ENCODE measurements at places on chromosomes 13 and 19. TPM values are rescaled to one million over a fixed set of nuclear protein-coding genes. Genes with fewer than 3 reads are reported as not detected.
A peak's percentile ranks its signal among the peaks of the same experiment; 100 is the strongest.

Gene JAK3
- 3.5 TPM for polyA plus RNA-seq

Gene FLT3LG
- 7.4 TPM for polyA plus RNA-seq

Gene SH2D3A
- polyA plus RNA-seq, result 12.5 TPM

Gene SYCN
- polyA plus RNA-seq, result not detected

Gene F2RL3
- polyA plus RNA-seq, result 1.4 TPM

Gene MIER2
- polyA plus RNA-seq, result 18.4 TPM

Gene ZSCAN5A
- polyA plus RNA-seq, result 11.9 TPM

Gene SIGLEC12
- not detected for polyA plus RNA-seq

Gene GPR183
- polyA plus RNA-seq, result 1.7 TPM

Gene PSG1
- not detected for polyA plus RNA-seq

Gene ATP4B
- 0.45 TPM for polyA plus RNA-seq

DNA sequence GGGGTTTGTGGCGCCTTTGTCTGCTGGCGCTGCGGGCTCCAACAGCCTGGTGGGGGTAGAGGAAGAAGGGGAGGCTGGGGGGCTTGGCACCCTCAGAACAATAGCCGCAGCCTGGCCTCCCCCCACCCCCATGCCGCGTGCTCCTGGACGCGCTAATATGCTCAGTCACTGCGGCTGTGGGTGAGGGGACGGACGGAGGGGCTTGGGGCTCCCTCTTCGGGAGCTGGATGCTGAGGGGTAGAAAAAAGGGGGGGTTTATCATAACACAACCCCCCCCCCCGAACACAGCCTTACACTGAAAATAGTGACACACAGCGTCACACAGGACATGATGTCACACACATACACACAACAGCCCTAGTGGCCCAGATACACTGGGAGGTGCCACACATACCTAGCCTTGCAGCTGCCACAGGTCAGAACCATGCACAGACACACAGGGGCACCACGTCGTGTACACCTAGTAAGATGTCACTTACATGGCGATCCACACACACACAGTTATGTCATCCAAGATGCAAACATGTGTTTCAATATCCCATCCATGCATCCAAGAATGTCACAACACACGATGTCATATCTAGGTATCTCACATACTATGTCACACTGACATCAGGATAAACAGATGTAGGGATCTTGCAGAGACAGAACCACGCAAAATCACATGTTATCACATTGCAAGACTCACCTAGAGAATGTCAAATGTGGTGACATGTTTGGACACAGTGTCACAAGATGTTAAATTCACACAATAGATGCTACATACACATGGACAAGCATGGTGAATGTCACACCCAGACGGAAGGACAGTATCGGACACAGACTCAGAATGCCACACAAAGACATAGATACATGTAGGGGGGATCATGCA is 806 bp downstream of the MAST1 start:
- H3K36me3 ChIP-seq, result no peaks in the 10 kb centered on the region
- H3K27ac ChIP-seq, result no peak overlapping the region
- peaks cover 44% of the 10 kb centered on the region for H3K27me3 ChIP-seq
- no peak for DNase-seq
- H3K4me3 ChIP-seq, result no peak overlapping the region

GRCh38 chr19:13093407-13094105 is 9.1 kb downstream of the LYL1 start:
- peak; percentile 90 for DNase-seq
- H3K27me3 ChIP-seq, result peaks cover 10% of the 10 kb centered on the region
- no peak overlapping the region for H3K4me3 ChIP-seq
- H3K36me3 ChIP-seq, result no peaks in the 10 kb centered on the region
- peaks cover 18% of the 10 kb centered on the region for H3K4me1 ChIP-seq

DNA sequence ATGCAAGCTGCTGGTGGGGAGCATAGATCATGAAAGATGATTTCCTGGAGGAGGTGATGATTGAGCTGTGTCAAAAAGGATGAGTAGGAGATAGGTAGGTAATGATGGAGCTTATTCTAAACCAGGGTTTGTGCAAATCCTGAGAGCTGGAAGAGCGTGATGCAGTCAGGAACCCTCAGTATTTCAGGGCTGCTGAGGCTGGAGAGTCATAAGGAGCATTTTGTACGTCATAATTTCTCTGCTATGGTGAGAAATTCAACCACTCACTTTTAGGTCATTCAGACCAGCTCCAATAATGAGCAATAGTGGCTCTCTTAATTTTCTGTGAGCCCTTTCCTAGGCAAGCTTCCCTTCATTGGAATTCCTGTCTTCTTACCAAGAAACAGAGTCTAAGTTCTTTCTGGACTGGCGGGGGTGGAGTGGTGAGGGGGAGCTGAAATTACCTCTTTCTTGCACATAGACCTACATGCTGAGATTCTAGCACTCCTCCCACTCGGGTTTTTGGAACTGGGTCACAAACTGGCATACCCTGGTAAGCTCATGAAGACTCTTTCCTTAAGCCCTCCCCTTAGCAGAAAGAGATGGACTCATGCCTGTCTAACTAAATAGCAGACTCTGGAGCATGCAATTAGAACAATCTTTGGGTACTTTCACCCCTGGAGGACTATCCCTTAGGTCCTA is 62.2 kb upstream of the MYCBP2 start:
- no peaks in the 10 kb centered on the region for H3K27me3 ChIP-seq
- H3K4me3 ChIP-seq, result no peak overlapping the region
- DNase-seq, result no peak
- no peak overlapping the region for H3K27ac ChIP-seq
- no peaks in the 10 kb centered on the region for H3K4me1 ChIP-seq

- peak overlapping the region; percentile 92 for H3K4me3 ChIP-seq
- H3K27ac ChIP-seq, result peak overlapping the region; percentile 75
- H3K4me1 ChIP-seq, result peaks cover 14% of the 10 kb centered on the region
- peaks cover 37% of the 10 kb centered on the region for H3K36me3 ChIP-seq
- H3K27me3 ChIP-seq, result no peaks in the 10 kb centered on the region
- no peak for DNase-seq
Measured at GRCh38 chr19:49497047-49497788, 984 bp downstream of the RPS11 start.

DNA sequence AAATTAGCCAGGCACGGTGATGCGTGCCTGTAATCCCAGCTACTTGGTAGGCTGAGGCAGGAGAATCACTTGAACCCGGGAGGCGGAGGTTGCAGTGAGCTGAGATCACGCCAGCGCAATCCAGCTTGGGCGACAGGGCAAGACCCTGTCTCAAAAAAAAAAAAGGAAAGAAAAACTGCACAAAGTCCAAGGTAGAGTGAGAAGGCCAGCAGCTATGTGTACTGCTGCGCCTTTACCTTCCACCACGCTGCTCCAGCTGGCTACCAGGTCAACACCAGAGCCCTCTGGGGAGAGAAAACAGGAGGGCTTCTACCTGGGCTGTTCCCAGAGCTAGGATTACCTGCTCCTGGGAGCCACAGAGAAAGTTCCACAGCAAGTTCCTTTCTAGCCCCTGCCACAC is 3.2 kb downstream of the ELL start:
- H3K27ac ChIP-seq, result no peak overlapping the region
- H3K4me3 ChIP-seq, result no peak overlapping the region
- H3K4me1 ChIP-seq, result peaks cover 2% of the 10 kb centered on the region
- no peak for DNase-seq
- H3K27me3 ChIP-seq, result no peaks in the 10 kb centered on the region

DNA sequence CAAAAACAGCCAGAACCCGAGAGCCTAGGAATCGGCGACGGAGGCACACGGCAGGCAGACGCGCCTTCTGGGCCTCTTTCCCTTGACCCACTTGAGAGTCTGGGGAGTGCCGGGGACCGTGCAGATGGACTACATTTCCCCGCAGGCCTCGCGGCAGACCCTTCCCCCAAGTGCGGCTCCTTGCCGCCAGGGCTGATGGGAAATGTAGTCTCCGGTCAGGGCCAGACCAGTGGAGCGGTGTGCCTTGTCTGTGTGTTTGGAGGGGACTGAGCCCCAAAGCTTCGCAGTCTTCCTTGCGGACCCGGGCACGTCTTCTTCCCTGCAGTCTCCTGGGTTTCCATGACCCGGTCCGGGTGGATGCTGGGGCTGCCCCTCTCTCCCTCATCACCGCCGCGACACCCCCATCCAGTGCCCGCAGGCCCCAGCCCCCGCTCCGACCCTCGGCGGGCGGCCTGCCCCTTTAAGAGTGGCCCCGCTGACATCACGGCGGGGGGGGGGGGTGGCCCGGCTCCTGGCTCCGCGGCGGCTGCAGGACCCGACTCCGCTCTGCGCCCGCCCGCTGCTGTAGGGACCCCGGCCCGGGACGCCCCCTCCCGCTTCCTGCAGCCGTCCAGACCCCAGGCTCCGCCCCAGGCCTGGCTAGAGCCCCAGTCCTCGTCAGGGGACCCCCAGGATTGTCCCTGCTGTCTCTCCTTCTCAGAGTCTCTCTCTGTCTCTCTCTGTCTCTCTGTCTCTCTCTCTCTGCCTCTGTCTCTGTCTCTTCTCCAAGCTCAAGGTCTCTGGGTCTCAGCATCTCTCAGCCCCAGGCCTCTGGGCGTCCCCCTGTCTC is 758 bp upstream of the CACNG7 start:
- DNase-seq, result peak; percentile 40
- H3K27me3 ChIP-seq, result peaks cover 28% of the 10 kb centered on the region
- no peaks in the 10 kb centered on the region for H3K36me3 ChIP-seq

DNA sequence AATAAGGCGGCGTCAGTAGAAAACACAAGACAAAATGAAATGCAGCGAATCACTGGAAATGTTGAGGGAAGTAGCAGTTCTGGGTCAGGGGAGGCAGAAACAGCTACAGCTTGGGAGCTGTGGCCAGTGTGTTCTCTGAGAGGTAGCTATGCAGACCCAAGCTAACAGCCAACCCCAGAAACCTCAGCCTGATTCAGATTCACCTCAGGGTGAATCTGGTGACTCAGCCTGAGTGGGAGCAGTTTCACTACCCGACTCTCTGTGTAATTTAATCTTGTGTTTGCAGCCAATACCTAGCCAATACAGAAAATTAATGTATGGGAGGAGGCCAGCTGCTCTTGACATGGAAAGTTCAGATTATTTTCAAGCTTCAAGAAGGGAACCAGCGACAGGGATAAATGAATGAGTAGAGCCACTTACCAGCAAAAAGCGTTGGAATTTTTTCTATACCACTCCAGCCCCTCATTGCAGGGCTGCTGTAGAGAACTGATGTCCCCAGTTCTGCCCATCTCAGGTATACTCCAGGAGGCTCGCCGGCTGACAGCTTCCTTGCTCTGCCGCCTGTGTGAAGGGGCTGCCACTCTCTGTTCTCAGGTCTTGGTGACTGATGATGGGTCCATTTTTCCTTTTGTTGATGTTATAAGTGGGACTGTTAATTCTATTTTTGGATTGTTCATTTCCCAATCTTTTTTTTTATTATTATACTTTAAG is 8.9 kb downstream of the IGFL3 start:
- no peaks in the 10 kb centered on the region for H3K36me3 ChIP-seq
- DNase-seq, result no peak
- no peak overlapping the region for H3K27ac ChIP-seq

DNA sequence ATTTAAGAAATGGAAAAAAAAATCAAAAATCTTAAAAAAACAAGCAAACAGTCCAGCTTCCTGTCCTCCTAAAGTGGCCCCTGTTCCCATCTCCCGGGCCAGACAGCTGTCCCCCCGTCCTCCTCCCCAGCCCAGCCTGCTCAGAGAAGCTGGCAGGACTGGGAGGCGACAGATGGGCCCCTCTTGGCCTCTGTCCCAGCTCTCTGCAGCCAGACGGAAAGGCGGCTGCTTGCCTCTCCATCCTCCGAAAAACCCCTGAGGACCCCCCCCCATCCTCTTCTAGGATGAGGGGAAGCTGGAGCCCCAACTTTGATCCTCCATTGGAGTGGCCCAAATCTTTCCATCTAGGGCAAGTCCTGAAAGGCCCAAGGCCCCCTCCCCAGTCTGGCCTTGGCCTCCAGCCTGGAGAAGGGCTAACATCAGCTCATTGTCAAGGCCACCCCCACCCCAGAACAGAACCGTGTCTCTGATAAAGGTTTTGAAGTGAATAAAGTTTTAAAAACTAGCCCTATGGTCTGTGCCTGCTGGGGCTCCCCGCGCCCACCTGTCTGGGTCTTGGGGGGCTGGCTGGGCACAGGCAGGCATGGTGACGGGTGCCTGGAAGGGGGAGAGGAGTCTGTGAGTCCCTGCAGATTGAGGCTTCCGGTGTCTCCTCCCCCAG is 3.8 kb downstream of the GADD45GIP1 start:
- H3K4me1 ChIP-seq, result no peaks in the 10 kb centered on the region
- no peak overlapping the region for H3K27ac ChIP-seq
- H3K36me3 ChIP-seq, result peaks cover 21% of the 10 kb centered on the region
- DNase-seq, result peak; percentile 50

- H3K27me3 ChIP-seq, result no peaks in the 10 kb centered on the region
- no peak overlapping the region for H3K27ac ChIP-seq
- DNase-seq, result no peak
- H3K4me3 ChIP-seq, result no peak overlapping the region
- no peaks in the 10 kb centered on the region for H3K36me3 ChIP-seq
Measured at GRCh38 chr13:75514080-75514995, 23.3 kb downstream of the COMMD6 start.
